ENCODE measurements at places on chromosomes 3 and 15.

GRCh38 chr3:44136421-44136820, 105.3 kb upstream of the TOPAZ1 start:
- DNase-seq: no peak

- no peak for DNase-seq
Observed at GRCh38 chr15:41873711-41874110, 20.1 kb downstream of the SPTBN5 start.

DNA sequence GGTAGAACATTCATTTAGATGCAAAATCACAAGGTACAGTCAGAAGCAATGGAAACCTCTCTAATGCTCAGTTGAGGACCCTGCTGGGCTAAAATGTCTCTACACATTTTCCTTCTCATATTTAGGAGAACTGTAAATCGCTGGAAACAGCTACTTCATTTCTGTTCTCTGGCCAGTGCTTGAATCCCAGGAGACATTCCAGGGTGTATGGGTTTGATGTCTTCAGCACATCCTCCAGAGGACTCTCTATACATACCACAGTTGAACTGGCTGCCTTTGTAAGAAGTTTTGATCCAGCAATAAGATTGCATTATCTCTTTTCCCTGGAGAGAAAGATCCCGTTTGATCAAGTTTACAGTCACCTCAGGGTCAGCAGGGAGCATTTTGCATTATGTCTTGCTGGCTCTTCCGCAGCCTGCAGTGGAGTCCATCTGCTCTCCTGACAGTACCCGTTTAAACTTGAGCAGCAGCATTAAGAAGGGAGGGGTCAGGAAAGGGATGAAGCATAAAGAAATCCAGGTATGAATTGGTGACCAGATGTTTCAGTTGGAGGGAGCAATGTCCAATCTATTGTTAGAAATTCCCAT, 676.0 kb downstream of the EPHA3 start:
- DNase-seq: no peak

- DNase-seq: no peak
Observed at GRCh38 chr3:144429719-144430121, 458.1 kb downstream of the DIPK2A start.

GRCh38 chr3:79016587-79017376, 751.0 kb downstream of the ROBO1 start:
- DNase-seq: no peak

DNA sequence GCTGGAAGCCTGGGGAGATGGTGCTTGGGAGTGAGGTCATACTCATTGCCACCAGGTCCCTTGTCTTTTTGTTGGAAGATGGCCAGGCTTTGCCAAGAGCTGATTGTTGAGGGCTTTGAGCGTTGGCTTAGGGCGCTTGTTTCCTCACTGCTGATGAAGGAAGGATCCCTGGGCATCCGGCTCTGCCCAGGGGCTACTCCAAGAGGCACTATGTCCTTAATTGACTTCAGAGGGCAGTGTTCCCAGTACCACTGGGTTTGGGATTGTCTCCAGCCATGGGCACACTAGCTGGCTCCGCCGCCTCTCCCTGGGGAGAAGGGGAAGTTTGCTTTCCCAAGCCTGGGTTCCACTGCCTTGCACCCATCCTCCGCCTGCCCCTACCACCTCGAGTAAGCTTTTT, 57.2 kb upstream of the RGMA start:
- DNase-seq: no peak

Measured in stimulated activated CD8-positive, alpha-beta memory T cell treated with anti-CD3 and anti-CD28 coated beads, Interleukin-12 subunit alpha, Interleukin-12 subunit beta, amount 100 ng/mL, for 1 hour (primary cell).